ENCODE measurements at places on chromosomes 2 and 18. TPM values are rescaled to one million over a fixed set of nuclear protein-coding genes. Genes with fewer than 3 reads are reported as not detected.

DNA sequence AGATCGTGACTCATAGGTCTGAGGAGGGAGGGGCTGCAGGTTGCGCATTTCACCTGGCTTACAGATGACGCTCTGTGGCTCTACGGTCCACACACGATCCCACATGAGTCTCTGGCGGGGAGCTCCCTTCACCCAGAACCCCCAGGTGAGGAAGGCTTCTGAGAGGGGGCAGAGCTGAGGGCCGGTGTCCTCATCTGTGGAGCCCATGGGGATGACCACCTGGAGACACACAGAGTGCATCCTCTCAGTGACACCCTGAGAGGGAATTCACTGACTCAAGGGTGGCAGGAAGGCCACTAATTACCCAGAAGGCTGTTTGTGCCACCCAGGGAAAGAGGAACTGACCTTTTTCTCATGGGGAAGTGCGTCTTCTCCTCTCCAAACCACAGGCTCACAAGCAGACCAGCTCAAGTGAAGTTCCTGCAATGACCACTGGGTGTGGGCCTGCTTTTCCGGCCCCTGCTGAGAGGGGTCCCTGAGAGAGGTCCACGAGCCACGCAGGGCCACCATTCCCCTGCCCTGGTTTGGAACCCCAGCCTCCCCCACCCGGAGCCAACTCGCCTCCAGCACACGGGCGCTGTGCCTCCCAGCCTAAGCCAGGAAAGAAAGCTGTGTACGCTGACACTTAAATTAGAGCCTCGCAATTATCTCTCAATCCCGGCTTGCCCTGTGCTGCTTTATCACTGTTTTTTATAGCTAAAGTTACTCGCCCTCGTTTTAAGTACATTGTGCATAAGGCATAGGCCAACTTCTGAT lies 114.1 kb downstream of the BCL11A start:
- peak; percentile 48 for DNase-seq

DNA sequence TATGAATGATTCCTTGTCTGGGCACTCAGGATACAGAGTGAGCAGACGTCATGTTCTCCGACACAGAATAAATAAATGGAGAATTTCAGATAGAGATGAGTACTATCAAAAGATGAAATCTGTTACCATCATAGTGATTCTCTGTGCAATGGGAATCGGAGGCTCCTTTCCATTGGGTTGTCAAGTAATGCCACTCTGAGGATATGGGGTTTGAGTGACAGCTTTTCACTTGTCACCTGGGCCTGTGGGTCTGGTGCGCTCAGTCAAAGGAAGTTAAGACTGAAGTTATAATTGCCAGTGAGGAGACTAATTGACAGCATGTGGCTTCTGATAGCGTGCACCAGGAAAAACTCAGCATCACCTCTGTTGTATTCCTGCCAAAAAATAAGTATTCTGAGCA lies 387.2 kb downstream of the SOX11 start:
- no peak for DNase-seq

DYNAP gene
- total RNA-seq = not detected

ZC3H6 gene
- total RNA-seq = 13.7 TPM

- no peak for DNase-seq
These were observed 150.0 kb upstream of the EPB41L3 start for GRCh38 chr18:5693699-5694294.

PHOSPHO2 gene
- 2.3 TPM for total RNA-seq

UGT1A5 gene
- total RNA-seq = not detected

GRCh38 chr2:168732100-168732499 lies 70.3 kb upstream of the NOSTRIN start:
- DNase-seq = no peak

NRBP1 gene
- total RNA-seq = 196 TPM

UGT1A4 gene
- not detected for total RNA-seq

FAM228A gene
- total RNA-seq = not detected

- no peak for DNase-seq
These were observed 81.0 kb downstream of the TAF4B start for GRCh38 chr18:26307161-26307773.

EFR3B gene
- 0.08 TPM for total RNA-seq

DNA sequence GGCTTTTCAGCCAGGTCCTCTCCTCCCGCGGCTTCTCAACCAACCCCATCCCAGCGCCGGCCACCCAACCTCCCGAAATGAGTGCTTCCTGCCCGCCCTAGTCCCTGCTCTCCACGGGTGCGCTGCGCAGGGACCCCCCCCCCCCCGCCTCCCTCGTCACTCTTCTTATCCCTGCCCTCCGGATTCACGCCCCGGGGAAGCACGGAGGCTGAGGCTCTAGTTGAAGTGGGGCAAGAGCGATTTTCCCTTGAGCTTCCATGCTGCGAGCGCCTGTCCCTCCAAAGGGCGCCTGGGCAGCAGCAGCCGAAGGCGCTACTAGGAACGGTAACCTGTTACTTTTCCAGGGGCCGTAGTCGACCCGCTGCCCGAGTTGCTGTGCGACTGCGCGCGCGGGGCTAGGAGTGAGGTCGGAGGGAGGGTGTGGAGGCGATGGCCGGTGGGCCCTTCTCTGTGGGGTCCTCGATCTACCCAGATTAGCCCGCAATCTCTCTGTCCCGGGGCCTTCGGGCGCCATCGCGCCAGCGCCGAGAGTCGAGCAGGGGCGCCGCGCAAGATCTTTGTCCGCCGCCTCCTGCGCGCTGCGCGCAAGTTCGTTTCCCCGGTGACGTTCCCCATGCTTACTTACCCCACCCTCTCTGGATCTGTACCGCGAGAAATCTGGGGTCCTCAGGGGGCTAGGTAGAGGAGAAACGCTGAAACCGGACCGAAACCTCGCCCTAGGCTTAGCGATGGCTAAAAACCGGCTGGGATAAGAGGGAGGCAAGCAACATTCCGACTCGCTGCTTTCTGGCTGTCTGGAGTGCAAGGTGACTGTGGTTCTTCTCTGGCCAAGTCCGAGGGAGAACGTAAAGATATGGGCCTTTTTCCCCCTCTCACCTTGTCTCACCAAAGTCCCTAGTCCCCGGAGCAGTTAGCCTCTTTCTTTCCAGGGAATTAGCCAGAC lies 677 bp downstream of the GAD1 start:
- DNase-seq = no peak

GRCh38 chr18:57445488-57446319 lies 10.5 kb downstream of the ONECUT2 start:
- DNase-seq = no peak

- no peak for DNase-seq
These were observed 126.6 kb downstream of the ZNF532 start for GRCh38 chr18:58991167-58991798.

DNA sequence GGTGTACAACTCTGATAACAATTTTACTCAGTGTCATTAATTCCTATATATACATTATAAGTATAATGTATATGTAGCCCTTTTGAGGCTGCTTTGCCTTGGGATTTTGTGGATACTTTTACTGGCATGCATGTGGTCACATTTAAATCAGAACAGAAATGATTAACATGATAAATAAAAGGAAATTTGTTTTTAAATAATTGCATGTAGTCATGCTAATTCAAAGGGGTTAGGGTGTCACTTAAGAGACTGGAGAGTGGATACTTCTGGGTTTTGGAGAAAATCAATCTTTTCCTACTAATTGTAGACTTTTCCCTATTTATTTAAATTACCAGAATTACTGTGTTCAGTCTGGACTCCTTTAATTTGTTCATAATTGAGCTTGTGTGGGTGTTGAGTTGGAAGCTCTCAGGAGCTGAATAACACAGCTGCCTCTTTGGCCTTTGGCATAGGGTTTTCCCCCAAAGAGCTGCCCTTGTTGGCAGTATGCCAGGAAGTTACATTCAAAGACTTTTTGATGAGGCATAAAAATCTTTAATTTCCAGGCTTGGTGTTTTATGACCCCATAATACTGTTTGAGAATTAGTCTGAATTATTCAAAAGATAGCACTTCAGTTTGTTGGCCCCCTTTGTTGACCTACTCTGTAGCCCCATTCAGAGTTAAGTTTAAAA lies 484.7 kb upstream of the NRP2 start:
- DNase-seq = no peak

DNA sequence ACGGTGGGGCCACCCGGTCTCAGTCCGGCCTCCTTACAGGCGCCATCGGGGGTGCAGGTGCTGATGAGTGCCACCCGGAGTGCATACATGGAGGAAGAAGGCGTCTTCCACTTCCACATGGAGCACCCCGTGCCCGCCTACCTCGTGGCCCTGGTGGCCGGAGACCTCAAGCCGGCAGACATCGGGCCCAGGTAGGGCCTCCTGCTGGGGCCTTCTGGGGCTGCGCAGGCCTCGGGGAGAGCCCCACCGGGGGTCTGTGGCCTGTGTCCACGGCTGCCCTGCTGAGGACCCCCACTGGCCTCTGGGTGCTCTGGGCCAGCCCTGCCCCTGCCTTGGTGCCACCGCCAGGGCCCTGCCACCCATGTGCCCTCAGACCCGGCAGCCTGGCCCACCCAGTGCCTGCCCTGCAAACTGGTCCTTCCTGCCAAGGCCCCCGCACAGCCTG lies 4.8 kb downstream of the RNPEPL1 start:
- no peak for DNase-seq

DNA sequence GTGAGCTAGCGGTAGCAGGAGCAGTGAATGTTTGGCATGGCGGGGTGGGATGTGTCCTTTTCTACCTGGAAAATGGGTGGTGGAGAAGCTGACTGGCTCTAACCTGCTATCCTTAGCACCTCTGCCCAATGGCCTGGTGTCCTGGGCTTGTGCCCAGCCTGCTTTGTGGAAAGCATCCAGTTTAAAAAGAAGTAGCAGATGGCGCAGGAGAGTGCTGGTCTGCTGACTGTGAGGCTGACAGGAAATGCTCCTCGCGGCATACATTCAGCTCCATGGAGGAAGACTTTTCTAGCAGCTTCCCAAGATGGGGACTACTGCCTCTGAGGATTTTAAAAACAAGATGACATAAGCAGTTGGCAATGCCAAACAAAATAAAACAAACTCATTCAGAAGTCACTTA lies 56.2 kb upstream of the LYPD6B start:
- DNase-seq = no peak

ARHGAP28 gene
- total RNA-seq = not detected

- no peak for DNase-seq
These were observed 39.8 kb downstream of the RBM45 start for GRCh38 chr2:178152033-178152432.

DNA sequence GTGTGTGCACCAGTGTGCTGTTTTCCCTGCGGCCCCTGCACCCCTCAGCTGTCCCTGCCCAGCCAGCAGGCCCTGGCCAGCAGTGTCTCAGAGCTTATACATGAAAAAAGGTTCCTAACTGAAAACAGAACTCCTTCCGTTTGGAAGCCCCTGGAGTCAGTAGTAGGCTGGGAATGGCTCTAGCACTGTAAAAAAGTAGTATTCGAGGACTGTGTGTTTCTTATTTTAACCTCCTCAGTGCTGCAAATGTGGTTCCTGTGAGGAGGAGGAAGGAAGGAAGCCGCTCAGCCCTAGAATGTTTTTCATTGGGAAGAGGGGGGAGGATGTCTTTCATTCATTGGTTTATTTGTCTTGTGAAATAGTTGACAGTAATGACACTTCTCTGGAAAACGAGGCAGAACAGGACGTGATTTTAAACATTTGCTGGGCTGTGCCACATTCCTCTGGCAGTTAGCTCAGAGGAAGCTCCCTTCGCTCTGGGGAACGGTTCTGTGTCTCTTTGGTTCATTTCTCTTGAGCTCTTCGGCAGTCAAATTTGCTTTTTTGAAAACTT lies 103.5 kb downstream of the SPTBN1 start:
- no peak for DNase-seq

- no peak for DNase-seq
These were observed 95.9 kb downstream of the DGKD start for GRCh38 chr2:233449921-233450863.

CD207 gene
- not detected for total RNA-seq

PDE11A gene
- not detected for total RNA-seq

GRCh38 chr2:190283783-190284182 lies 35.8 kb downstream of the HIBCH start:
- no peak for DNase-seq

RFTN2 gene
- total RNA-seq = not detected

GRCh38 chr2:119223521-119224390 lies at the start of gene STEAP3:
STEAP3 (plus strand) TSS chr2:119223834; CDS start chr2:119231013, 7,179 bp downstream.
- no peak for DNase-seq

- no peak for DNase-seq
These were observed 52.6 kb upstream of the PEX13 start for GRCh38 chr2:60964651-60965498.

AMER3 gene
- not detected for total RNA-seq

GRCh38 chr2:170420961-170421687 lies 243.2 kb downstream of the MYO3B start:
- no peak for DNase-seq

GRCh38 chr2:215969131-215969841 lies 44.1 kb downstream of the MREG start:
- no peak for DNase-seq

DNA sequence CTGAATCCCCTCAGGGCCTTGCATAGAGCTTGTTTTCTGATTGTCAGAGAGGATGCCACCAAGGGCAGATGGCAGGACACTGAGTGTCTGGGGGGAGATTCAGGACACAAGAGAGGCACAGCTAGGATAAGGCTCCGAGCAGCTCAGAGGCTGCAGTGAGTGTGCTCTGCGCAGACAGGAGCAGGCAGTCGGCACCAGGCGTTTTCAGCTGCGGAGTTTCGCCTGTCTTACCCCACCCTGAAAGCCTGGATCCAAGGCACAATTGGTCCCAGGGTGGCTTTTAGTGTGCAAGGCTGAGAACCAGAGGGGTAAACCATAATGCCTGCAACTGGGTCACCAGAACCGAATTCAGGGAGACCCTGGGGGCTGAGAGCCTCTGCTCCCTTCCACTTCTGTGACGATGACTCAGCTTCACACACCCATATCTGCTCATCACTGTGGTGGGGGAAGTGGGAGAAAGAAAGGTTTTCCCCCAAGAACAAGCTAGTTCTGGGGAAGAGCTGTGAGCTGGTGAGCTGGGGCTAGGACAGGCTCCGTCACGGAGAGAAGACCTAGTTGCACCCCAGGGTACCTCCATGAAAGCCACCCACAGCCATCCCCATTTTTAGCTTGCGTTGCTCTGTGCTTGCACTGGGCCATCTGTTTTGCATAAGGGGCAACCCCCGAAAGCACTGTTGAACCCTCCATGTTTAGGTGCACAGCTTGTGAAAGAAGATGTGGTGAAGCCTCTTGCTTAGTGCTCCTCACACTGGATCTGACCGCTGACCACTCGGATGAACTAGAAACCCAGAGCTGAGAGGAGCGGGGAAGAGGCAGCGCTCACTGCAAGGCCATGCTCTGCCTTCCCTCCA lies 173.7 kb downstream of the CELF4 start:
- no peak for DNase-seq

GRCh38 chr18:32469190-32469651 lies 1.5 kb downstream of the GAREM1 start:
- DNase-seq = no peak

All from CD8-positive, alpha-beta T cell (primary cell).